ENCODE measurements at places on chromosomes 3 and 15.

- no peak for DNase-seq
These were observed 2.5 kb downstream of the PIK3CA start for GRCh38 chr3:179150610-179151009.

DNA sequence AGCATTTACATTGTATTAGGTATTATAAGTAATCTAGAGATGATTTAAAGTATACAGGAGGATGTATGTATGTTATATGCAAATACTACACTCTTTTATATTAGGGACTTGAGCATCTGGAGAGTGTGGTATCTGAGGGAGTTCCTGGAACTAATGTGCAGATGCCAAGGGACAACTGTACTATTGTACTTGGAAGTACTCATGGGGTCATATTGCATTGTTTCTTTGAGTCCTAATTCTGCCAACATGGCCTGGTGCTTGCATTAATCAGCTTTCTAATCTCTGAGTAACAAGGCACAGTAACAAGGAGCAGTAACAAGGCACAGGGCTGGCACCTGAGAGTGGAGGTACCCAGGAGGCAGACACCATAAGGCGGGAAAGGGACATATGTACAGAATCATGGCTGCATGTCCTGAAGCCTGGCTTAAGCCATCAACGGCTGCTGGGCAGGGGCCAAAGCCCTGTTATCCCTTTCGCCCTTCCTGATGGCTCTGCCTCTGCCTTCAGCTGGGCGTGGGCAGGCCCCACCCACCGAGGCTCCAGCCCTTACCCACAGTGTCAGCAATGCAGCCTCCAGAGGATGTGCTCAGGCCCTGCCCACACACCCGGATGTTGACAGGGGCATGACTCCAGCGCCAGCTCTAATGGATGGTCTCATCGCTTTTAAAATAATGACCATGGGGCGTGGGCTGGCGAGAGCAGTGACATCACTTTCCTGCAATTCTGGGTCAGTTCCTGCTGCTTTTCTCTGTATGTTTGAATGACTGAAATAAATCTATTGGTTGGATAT lies 22.9 kb downstream of the CEMIP start:
- no peak for DNase-seq

DNA sequence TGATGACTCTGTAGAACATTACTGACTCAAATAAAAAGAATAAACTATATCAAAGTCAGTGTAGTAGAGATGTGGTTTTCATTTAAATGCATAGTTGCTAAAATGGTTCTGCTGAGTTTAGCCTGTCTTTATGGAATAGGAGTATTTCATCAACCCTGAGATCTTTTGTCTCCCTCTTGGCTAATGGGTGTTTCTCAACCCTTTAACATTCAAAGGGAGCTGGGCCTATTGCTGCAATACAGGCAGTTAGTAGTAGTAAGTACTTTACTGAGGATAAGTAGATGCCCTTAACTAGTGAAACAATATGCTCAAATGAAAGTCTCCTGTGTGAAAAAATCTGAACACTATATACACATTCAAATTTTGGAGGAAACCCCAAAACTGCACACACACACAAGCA lies 184.7 kb upstream of the TTC14 start:
- no peak for DNase-seq

DNA sequence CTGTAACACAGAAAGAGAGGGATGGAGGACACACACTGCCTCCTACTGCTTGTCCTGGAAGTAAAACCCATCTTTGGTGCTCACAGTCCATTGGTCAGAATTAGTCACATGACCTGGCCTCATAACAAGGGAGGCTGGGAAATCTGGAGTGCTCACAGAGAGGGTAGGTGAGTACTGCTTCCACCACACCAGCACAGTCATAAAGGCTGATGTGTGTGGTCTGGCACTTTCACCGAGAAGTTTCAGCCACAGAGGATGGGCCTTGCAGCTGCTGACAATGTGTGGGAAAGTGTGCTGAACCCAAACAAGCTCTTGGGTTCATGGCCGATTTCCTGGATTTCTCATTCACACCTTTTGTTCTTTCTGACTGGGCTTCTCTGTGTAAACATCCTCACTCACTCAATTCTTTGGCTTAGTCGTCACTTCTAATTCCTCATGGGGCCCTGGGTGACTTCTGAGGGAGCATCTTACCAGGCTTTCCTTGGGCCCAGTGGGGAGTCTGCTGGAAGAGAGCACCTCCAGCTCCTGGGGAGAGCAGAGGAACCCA lies 100.7 kb downstream of the ASB7 start:
- no peak for DNase-seq

DNA sequence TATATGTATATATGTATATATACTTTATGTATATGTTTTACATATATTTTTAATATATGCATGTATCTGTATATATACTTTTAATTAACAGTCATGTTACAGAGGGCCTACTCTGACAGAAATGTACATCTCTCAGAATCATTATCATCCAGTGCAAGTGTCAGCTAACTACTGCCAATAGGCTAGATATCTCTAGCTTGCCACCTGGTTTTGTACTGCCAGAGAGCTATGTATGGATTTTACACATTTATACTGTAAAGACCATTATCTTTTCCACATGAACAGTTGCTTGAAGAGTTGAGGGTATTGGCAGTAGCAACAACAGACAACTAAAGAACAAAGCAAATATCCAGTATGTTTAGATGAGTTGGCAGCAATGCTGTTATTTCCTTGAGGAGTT lies 99.7 kb upstream of the VGLL3 start:
- no peak for DNase-seq

GRCh38 chr3:60250810-60251209 lies 1000.4 kb downstream of the FHIT start:
- no peak for DNase-seq

DNA sequence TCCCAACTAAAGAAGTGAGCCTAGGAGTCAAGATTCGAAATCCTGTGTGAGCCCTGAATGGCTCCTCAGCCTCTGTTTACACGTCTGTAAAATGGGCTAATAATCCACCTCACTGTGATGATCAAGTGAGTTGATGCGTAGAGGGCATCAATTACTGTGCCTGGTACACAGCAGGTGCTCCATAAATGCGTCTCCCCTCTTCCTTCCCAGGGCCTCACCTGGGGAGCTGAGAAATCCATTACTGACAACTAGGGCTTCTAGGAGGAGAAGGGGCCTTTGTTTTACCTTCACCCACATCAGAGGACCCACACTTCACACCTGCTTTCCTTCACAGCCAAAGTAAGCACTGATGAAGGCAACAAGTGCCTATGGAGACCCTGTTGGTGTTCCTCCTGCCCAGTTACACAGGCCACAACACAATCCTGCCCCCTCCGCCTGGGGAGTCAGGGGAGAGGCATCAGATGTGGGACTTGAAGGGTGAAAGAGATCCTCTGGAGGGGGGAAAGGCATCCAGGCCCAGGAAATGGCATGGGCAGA lies 1.4 kb downstream of the CIB2 start:
- no peak for DNase-seq

- DNase-seq = no peak
These were observed 221.4 kb upstream of the LRRN1 start for GRCh38 chr3:3577823-3578222.

DNA sequence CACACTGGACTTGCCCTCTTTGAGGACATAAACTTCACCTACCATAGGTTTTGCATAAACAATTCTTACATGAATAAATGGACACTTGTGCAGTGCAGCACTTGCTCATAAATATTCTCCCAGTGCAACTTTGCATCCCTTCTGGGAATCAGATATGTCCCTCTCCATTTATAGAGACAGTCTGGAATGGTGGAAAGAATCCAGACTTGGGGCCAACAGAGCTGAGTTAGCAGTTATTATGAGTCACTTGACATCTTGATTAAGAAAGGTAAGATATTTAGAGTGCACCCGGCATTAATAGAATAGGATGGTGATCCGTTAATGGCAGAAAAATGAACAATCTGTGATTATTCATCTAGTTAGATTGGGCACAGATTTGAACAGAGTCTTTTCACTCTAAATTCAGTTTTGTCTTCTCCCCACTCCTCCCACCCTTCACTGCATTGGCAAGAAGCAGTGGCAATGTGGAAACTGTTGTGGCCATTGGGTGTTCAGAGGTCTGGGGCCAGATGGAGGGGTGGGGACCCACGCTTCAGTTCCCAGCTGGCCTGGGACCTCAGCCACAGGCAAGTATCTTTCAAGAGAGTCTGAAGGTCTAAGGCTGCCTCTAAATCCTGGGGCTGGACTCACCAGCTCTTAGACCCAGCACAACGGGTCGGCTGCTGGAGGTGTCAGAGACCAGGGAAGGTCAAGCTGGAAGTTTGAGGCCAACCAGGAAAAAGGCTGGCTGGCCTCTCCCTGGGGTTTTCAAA lies 58.9 kb upstream of the KY start:
- no peak for DNase-seq

- DNase-seq = no peak
These were observed 344.9 kb downstream of the SLC9A9 start for GRCh38 chr3:143503325-143503885.

GRCh38 chr3:8020047-8020841 lies 481.4 kb upstream of the LMCD1 start:
- no peak for DNase-seq

DNA sequence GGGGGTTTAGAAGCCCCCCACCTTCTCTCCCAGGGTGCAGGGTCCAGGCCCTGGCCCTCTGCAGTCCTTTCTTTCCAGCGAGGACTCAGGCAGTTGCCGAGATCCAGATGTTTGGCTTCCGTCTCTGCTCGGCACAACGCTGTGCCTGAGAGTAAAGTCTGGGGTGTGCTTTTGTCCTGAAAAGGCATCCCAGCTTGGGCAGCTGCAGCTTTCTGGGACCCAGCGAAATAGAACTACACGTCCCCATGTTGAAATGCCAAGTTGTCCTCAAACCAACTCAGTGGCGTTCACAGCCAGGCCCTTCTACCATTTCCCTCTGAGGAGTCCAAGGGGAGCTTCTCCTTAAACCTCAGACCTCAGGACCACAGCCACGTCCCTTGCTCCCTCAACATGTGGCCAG lies 23.1 kb downstream of the FGD5 start:
- no peak for DNase-seq

DNA sequence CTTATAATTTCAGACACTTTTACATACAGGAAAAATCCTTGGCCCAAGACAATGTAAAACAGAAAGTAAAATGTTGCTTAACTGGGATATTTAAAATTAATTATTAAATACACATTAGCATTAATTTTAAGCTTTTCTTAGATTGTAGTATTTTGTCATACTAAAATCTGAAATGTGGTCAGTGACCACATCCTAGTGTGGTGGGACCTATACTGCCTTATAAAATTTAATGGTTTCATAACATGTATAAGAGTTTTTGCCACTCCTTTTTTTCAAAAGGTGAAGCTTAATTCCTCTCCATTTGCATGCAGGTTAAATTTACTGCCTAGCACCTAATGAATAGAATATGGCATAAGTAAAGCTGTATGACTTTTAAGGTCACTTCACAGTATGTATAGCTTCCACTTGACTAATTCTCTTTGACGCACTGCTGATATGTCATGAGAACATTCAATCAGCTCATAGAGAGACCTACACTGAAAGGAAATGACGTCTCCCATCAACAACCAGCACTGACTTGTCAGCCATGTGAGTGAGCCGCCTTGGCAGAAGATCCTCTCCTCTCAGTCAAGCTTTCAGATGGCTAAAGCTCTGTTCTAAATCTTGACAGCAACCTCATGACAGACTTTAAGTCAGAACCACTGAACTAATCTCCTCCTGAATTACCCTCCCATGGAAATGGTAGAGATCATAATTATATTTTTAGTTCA lies 847.8 kb downstream of the SI start:
- DNase-seq = no peak

- DNase-seq = no peak
These were observed 2.2 kb downstream of the ANO10 start for GRCh38 chr3:43619588-43619987.

DNA sequence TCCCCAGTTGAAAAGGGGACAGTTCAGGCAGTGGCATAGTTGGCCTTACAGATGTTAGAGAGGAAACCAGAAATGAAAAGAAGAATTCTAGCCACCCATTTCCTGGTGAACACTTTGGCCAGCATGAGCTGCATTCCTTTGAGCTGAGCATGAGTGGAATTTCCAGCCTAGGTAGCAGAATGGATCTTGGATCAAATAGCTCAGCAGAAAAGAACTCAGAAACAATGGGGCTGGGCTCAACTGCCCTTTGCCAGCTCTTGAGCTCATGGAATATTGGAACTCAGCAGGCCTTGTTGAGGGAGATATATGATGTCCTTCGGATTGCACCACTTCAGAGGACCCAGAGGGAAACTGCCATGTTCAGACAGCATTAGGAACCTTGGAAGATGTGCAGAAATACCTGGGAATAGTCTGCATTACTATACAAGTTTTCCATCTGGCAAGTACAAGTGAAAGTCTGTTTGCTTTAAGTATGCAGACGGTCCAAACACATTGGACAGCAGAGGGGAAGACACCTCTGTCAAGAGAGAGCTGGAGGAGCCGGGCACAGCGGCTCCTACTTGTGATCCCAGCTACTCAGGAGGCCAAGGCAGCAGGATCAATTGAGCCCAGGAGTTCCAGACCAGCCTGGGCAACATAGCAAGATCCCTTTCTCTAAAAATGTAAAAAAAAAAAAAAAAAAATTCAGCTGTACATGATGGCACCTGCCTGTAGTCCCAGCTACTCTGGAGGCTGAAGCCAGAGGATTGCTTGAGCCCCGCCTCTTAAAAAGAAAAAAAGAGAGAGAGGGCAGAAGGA lies 3.1 kb upstream of the CDV3 start:
- DNase-seq = no peak

DNA sequence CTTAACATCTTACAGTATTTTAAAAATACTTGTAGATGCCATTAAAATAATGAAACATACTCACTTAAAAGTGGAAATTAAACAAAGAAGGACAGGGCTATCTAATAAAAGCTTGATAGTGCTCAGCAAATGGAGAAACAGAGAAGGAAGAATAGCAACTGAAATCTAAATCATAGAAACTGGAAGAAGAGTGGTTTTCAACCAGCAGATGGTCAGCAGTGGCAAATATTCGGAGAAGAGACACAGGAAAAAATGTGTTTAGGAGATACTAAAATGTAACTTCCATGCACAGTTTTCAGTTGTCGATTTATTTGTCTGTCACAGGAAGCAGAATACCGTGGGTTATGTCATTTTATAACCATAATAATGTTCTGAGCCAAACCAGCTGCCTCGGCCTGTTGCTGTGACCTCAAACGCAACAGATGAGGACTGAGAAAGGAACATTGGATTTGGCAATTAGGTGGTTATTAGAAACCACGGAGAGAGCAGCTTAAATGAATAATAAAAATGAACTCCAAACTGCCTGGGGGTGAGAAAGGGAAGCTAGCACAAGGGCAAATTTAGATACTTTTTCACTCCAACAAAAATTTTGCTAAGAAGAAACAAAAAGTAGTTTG lies 246.6 kb upstream of the KCNMB2 start:
- no peak for DNase-seq

DNA sequence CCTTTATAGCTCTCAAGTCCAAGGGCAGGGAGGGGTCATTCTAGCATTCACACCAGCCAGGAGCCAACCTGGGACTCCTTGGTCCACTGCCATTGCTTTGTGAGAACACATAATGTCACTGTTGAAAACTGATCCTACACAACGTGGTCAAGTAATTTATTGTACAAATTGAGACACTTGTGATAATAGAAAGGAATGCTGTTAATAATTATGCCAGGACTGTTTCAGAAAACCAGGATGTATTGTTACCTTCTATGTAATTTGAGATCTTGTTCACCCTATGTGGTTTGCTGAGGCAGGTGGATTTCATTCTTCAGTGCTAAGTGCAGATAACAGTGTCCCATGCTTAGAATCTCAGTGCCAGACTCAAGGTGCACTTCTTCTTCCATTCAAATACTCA lies 33.3 kb downstream of the TMCO5A start:
- no peak for DNase-seq

- DNase-seq = no peak
These were observed 27.2 kb downstream of the TIMP4 start for GRCh38 chr3:12131351-12132090.

Measured in activated T-cell treated with anti-CD3 and anti-CD28 coated beads, Interleukin-2, amount 50 U/mL, for 4 hours (primary cell).